CD8-positive, alpha-beta memory T cell (primary cell): ENCODE measurements at places on chromosomes 5 and 9.
A peak's percentile ranks its signal among the peaks of the same experiment; 100 is the strongest.

DNA sequence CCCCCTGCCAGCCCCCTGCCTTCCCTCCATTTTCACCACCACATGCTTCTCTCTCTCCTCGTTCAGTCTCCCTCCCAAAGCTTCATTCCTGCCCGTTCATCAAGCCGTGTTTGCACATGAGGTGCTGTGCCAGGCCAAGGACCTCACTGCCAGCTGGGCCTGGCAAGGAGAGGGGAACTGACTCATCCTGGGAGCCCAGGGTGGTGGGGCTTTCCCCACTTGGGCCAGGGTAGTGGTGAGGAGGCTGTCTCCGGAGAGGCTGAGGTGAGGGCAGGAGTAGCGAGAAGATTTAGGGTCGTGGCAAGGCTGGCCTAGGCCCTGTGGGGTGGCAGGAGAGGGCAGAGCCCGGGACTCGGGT, 30.4 kb upstream of the NOTCH1 start:
- DNase-seq = no peak

DNA sequence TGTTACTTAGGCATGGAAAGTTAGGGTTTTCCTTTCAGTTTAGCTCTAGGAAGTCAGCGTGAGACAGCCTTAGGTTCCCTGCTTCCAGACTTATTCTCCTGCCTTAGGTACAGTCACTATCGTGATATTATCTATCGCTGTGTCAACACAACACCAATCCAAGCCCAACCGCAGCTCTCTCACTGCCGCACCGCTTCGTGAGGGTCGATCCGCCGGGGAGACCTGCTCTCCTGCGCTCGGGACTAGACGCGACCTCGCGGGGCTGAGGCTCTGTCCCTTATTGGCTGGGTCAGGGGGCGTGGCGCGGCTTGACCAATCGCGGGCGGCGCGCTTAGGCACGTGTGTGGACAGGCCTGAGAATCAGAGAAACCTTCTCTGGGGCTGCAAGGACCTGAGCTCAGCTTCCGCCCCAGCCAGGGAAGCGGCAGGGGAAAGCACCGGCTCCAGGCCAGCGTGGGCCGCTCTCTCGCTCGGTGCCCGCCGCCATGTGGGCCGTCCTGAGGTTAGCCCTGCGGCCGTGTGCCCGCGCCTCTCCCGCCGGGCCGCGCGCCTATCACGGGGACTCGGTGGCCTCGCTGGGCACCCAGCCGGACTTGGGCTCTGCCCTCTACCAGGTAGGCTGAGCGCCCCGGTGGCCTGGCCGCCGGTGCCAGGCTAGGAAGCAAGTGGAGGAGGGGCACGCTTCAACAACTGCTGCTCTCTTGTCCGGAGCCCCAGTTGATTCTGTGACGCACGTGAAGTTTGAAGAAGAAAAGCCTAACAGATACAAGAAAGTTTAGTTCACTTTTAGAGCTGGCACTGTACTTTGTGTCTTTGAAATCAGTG, at the start of gene MCCC2:
Gene MCCC2 (plus strand): TSS at position 400 of the 825 bp plus-strand sequence. CDS start 86 bp downstream, at position 486.
- DNase-seq = peak; percentile 97

DNA sequence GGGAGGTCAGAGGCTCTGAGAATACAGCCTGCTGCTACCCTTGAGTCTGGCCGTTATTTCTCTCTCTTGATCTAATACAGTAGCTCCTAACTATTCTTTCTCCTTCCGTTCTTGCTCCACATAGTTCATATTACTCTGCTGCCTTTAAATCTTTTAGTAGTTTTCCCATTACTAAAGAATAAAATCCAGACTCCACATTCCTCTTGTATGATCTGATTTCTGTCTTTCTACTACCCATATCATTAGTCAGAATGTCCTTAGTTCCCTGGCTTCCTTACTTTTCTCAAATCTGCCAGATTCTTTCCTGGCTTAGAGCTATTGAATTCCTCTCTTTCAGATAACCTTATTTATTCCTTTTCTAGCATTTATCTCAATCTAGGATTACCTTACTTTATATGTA, 40.0 kb downstream of the MARCHF6 start:
- no peak for DNase-seq

- no peak for DNase-seq
Measured at GRCh38 chr5:28850320-28850921, 1812.0 kb upstream of the CDH9 start.

- no peak for DNase-seq
Measured at GRCh38 chr9:93365427-93366118, 85.9 kb upstream of the FAM120A start.

DNA sequence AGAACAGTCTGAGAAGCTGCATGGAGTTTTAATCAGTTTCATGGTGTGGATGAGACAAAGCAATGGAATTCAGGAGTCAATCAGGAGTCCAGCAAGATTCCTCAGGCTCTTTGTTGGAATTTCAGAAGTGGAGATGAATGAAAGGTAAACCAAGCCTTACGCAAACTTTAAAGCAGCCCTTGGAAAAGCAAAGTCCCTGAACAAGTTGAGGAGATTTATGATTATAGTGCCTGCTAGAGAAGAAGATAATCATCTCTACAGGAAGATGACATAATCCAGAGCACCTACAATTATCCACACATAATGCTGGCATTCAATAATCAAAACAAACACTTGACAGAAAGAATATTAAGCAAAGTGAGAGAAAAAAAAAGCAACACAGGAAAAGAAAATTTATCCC, 1380.1 kb upstream of the NUDT12 start:
- no peak for DNase-seq

- no peak for DNase-seq
Measured at GRCh38 chr5:69238760-69239251, 4.1 kb downstream of the CDK7 start.

- no peak for DNase-seq
Measured at GRCh38 chr5:122877518-122877917, 32.1 kb downstream of the SNX24 start.

DNA sequence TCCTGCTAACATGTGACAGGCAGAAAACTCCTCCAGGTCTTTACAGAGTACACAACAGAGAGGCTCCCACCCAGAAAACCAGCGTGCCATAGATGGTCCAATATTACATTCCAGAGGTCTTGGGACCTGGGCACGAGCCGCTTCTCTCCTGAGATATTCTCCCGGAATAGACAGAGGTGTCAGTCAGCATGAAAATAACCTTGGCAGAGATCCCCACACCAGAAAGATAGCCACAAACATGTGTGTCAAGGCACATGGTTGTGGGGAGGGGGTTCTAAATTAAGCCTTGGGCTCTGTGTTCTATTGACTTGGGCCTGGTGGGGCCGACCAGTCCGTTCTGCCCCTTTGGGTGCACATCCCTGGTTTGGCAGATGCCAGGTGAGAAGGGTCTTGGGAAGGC, 78.4 kb downstream of the BOD1 start:
- DNase-seq = no peak

DNA sequence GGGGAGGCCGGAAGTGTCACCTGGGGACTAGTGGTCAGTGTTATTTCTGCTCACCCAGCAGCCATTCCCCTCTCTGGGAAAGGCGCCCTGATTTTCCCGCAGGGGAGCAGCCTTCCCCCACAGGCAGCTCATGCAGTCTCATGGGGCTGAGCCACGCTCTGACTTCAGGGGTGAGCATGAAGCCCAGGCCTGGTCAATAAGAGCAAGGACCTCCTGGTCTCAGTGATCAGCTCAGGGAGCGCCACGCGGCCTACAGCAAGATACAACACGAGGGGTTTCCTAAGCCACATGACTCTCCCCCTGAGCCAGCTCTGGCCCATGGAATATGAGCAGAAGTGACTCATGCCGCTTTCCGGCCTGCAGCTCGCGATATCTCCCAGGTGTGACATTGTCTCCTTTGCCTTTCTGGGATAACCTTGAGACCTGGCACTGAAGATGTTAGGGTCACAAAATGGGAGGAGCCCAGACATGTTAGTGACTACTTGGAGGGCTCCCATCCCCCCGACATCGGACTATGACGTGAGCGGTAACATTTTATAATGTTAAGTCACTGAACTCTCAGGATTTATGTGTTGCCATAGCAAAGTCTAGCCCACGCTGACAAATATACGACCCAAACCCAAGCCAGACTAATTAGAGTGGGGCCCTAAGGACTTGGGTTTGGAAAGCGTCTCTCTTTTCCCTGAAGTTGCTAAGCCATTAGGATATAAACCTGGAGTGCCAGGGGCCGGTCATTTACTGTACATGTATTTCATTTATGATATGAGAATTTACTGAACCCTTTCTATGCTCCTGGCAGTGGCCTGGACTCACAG, 46.5 kb upstream of the GFPT2 start:
- no peak for DNase-seq

DNA sequence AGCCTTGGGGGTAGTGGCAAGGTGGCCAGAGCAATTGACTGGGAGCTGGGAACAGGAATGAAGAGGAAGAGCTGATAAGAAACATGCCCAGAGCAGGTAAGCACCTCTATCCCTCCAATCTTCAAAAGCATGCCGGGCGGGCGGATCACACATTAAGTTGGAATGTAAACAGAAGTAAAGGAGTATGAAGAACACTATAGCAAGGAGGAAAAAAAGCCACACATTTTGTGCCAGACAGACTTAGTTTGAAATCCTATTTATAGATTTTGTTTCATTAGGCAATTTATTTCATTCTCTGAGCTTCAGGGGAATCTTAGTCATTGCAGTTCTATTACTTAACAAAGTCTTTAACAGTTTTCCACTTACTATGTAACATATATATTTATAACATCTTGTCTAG, 173.9 kb upstream of the TNC start:
- DNase-seq = no peak

DNA sequence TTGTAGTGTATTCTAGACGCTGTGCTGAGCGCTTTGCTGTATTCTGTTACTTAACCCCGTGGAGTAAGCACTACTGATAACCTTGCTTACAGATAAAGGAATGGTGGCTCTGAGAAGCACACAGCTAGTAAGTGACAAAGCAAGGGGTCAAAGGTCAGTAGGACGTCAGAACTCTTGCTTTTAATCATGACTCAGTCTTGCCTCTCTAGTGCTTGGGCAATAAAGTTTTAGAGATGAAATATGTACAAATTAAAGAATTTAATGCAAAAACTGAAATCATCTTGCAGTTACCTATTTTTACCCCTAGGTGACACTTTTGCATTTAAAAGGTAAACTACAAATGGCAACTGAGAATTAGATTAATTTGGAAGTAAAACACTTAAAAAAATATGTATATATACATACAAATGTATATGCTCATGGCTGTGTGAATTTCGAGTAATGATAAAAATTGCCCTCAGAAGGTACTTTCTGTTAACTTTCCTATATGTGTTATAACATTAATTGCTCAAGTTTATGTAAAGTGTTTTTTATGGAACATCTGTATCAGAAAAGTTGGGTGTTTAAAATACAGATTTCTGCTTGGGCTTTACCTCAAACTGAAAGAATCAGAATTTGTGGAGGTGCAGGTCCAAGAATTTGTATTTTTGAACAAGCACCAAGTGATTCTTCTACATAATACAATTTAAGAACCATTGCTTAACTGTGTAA, 175.1 kb upstream of the DAB2 start:
- DNase-seq = no peak

GRCh38 chr5:38381361-38381760, 123.0 kb downstream of the EGFLAM start:
- no peak for DNase-seq

- DNase-seq = no peak
Measured at GRCh38 chr9:136529516-136530460, 16.1 kb downstream of the NOTCH1 start.

GRCh38 chr5:133129950-133130349, 78.1 kb downstream of the HSPA4 start:
- DNase-seq = no peak

- no peak for DNase-seq
Measured at GRCh38 chr9:121997791-121998190, 95.3 kb downstream of the TTLL11 start.

- no peak for DNase-seq
Measured at GRCh38 chr9:69122082-69122548, 52.0 kb upstream of the TJP2 start.

DNA sequence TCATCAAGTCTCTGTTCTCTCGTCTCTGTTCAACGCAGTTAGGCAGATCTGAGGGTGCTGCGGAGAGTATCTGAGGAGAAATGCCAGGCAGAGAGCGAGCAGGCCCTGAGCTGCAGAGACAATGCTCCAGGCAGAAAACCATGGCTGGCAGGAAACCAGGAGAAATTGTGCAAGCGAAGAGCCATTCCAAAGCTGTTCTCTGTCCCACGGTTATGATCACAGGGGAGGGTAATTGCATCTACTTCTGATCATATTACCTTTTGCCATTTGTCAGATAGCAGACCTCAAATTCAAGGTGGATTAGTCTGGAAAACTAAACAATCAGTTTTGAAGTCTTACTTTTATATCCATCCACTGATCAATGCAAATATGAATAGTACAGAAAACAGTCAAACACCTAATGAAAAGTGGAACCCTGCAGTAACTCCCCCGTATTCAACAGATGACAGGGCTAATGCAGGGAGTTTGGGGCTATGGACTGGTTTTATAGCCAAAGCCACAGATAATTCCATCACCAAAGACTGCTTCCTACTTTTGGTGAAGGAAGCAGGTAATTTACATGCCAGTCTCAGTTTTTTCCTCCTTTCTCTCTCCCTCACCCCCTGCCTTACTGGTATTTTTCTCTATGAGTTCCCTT, 228.0 kb downstream of the DCP2 start:
- DNase-seq = no peak

GRCh38 chr9:19922476-19923118, 133.8 kb upstream of the SLC24A2 start:
- no peak for DNase-seq

DNA sequence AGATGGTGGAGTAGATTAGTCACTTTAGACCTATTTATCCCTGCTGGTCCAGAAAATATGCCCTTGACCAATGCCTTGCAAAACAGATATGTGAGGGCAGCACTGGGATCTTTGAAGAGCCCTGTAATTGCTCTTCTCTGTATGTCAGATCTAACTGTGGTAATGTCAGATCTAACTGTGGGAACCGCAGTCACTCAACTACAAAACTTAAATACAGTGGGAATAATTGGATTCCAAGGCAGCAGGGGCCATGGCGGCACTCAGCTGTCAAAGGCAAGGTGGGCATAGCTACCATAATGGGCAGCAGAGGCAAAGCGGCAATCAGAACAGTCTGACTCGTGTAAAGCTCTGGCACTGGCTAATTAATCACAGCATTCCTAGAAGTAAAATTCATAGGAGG, 46.2 kb downstream of the MTAP start:
- no peak for DNase-seq

GRCh38 chr5:68449380-68449779, 233.8 kb downstream of the PIK3R1 start:
- no peak for DNase-seq

DNA sequence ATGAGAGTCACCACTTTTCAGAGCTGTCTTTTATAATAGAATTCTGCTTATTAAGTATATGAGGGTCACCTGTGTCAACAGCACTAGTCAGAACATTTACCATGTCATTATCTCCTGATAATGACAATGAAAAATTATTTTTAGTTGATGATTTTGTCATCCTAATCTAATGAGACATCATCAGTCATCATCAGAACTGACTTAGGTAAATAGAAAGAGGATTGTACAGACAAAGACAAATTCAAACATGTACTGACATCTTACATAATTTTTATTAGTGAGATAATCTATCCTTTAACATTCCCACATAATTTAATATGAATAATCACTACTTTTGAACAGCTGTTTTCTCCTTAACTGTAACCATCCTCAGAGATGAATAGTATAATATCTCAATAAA, 22.6 kb downstream of the CDH9 start:
- DNase-seq = no peak
